Esophagus mucosa (tissue), 1 donor: ENCODE measurements at places on chromosomes 5 and 9.

DNA sequence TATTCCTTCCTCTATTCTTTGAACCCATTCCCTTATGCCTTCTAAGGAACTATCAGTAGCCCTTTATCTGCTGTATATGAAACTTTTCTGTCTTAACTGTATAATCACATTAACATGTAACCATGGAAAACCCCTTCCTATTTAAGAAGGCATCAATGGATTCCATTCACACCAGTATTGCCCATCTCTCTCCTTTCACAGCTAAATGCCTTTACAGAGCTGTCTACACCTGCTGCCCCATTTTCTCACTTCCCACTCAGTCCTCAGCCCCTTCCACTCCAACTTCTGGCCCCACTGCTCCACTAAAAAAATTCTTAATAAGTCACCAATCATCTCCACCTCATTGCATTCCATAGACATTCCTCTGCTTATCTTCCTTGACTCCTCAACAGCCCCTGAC lies 50.8 kb downstream of the SEC61B start:
- no peak for ATAC-seq

- no peak for ATAC-seq
Measured at GRCh38 chr5:20105915-20106314, 117.9 kb upstream of the CDH18 start.

GRCh38 chr9:87570000-87570908 lies 72.6 kb downstream of the DAPK1 start:
- ATAC-seq = no peak

GRCh38 chr9:98565152-98566135 lies 143.3 kb downstream of the GABBR2 start:
- ATAC-seq = no peak

GRCh38 chr5:57207007-57207653 lies 33.3 kb downstream of the GPBP1 start:
- ATAC-seq = no peak

- no peak for ATAC-seq
Measured at GRCh38 chr5:148408092-148408491, 24.3 kb downstream of the FBXO38 start.

DNA sequence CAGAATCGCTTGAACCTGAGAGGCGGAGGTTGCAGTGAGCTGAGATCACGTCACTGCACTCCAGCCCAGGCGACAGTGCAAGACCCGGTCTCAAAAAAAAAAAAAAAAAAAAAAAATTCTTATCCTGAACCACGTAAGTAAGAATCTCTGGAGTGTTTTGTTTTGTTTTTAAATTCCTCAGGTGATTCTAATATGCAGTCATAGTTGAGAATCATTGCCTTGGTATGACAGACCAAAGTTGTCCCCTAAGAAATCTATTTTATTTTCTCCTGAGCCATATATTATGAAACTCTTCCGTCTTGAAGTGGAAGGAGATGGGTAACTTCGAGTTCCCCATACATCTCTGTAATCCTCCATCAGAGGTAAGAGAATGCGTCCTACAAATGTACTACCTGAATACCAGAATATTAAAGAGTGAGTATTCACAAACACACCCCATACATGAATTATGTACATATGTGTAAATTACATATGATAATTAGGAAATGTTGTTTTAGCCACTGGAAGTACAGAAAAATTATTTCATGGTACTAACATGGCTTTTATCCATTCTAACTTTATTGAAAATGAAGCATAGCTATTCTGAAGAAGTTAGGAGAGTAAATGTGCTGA lies 26.7 kb upstream of the SVEP1 start:
- no peak for ATAC-seq

DNA sequence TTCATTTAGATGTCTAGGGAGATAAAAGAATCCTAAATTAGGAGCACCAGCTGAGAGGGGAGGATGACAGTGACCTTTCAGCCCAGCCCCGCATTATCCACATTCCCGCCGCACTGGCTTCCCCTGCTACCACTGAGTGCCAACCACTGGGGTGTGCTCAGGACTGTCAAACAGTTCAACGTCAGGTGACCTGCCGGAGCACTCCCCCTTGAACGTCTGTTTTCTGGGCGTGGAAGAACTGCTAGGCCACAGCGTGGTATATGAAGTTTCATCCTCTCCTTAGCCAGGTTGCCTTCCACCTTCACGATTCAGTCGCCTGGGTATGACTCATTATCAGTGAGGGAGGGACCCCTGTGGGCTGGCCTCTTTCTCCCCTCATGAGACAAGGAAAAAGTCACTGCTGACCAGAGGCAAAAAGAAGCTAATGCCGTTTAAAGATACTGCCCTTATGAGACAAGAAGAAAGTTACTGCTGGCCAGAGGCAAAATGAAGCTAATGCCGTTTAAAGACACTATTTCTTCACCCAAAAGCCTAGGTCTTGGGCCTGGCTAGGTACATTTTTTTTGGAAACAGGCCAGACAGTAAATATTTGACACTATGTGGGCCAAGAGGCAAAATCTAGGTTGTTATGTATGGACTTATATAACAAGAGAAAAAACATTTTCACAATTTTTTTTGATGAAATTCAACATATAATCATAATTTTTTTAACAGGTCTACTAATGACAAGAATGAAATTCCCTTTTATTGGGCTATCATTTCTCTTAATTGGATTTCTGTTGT lies 4.6 kb downstream of the NMRK1 start:
- ATAC-seq = peak; percentile 32

DNA sequence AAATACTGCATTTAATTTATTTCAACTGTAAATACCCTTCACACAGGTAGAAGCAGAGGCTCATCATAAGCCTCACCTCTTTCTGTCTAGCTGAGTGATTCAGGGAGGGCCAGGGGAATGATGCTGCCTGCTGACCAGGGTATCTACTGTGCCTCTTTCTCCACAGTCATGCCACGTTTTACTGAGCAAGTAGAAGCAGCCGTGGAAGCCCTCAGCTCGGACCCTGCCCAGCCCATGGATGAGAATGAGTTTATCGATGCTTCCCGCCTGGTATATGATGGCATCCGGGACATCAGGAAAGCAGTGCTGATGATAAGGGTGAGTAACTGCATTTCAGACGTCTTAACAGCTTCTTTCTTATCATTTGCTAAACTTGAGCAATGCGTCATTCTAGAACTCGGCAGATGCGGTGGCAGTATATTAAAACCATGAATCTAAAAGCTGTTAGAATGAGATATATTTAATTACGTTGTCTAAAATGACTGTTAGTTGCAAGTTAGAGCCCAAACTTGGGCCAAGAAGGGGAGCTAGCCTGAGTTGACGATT lies 50.0 kb upstream of the LRRTM2 start:
- no peak for ATAC-seq

DNA sequence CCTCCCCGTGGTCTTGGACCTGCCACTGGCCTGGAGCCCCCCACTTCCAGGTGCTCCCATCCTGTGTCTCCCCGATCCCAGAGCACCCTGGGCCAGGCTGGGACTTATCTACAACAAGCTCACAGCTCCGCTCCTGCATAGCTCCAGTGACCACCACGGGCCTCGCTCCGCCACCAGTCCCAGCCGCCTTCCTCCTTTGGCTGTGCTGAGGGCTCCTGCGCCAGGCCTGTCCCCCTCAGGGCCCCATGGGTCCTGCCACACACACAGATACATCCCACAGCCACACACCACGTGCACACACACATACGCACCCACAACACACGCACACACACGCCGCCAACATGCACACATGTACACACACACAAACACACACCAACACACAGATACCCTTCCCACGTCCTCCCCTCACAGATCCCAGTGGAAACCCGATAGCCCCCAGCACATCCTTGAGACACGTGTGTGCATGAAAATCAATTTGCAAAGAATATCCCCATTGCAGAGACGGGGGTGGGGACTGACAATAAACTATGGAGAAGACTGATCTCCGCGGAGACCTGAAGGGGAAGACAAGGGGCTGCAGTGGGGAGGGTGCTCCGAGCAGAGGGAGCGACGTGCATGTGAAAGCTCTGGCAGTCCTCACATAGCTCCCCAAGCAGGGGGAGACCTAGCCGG lies 18.5 kb upstream of the LAMC3 start:
- ATAC-seq = no peak

- ATAC-seq = no peak
Measured at GRCh38 chr5:90510438-90510837, 18.9 kb downstream of the LYSMD3 start.

DNA sequence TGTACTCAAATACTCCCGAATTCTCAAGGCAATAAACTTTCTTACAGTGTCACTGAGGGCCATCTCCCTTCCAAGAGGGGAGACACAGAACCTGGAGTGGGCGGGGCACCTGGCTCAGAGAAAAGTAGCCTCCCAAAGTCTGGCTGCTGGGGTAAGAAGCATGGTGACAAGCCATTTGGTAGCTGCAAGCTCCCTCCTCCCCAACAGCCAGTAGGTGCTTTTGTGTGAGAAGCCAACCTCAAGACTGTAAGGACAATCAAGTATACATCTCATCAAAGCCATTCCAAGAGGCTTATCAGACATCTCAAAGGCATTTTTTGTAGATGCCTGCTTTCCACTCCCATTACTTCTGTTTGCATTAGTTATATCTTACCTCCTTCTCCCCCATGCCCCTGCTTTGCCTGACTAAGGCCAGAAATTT lies 1.4 kb downstream of the DAB2 start:
- no peak for ATAC-seq

GRCh38 chr9:32884482-32884881 lies 101.1 kb downstream of the TMEM215 start:
- ATAC-seq = no peak

DNA sequence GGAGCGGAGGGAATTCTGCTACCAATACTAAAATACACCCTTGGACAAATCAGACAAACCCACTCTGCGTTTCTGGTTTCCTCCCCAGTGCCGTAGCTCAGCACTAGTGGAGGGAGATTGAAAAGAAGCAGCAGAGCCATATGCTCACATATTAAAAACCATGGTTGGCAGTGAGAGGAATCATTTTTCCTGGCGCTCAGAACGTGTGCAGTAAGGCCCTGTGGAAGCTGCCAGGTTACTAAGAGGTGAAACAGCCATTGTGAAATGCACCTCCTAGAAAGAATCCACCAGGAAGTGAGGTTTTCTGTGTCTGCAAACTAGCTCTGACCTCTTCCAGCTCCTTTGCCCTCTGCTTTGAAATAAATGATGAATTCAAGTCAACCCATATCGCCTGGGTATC lies 177.2 kb downstream of the ERCC6L2 start:
- ATAC-seq = no peak

GRCh38 chr9:82491604-82492003 lies 503.0 kb downstream of the SPATA31D1 start:
- ATAC-seq = no peak

GRCh38 chr5:123754908-123755307 lies 242.9 kb downstream of the CSNK1G3 start:
- ATAC-seq = no peak

GRCh38 chr9:137744632-137745183 lies 125.9 kb downstream of the EHMT1 start:
- ATAC-seq = no peak

- peak; percentile 38 for ATAC-seq
Measured at GRCh38 chr9:6870650-6871477, 113.1 kb downstream of the KDM4C start.

GRCh38 chr9:128912270-128912853 lies 8.4 kb upstream of the PHYHD1 start:
- peak; percentile 83 for ATAC-seq

- ATAC-seq = no peak
Measured at GRCh38 chr5:97266076-97266475, 83.0 kb upstream of the RIOK2 start.

DNA sequence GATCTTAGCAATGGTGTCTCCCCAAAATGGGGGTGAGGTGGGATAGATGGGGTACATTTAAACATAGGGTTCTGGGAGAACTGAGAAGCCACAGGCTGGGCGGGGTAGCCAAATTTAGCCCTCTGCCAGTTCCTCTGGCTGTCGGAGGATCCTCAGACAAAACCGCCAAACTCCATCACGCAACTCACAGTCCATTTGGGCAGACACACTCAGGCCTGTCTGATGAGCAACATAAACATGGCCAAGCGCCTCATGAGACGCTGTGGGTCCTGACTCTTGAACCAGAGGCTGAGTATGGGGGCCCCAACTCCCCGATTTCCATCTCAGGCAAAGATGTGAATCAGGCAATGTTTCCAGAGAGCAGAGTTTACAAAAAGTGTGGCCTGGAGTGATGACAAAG lies 162.3 kb downstream of the FGF18 start:
- ATAC-seq = no peak

DNA sequence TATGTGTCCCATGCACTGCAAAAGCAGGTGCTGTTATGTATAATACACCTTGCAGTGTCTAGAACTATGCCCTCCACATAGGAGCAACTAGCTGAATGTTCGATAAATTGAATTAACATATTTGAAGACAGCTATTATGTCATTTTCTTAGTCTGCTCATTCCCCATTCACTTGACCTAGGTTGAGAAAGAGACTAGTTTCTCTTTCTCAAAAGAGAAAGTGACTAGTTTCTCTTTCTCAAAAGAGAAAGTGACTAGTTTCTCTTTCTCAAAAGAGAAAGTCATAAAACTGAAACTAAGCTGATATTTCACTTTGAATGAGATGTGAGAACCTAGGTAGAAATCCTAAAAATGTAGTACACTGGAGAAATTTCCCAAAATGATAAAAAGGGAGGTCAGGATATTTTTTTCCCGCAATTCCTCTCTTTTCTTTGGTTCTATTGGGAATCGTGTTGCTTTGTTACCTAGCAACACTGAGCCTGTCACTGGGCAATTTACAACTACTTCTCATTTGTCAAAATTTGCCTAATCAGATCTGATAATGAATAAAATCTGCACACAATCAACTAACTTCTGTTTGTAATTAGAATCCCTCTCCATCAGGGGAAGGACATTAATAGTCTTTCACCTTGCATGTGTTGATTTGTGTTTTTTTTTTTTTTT lies 132.0 kb upstream of the GRIA1 start:
- no peak for ATAC-seq

DNA sequence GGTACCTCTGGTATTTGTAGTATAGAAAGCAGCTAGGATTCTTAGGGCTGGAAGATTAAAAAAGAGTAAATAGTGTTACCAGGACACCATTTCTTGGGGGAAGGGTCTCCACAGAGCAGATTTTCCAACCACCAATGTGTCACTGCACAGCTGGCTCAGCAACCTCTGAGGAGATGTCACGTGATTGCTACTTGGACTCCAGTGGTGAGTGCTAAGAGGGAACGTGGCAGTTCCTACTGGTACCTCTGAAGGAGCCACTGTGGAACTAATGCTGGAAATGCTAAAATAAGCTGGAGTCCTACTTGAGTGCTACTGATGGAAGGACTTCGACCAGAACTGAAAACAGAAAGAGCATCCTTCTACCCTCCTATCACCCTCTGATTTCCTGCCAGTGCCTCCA lies 36.1 kb upstream of the SPDL1 start:
- no peak for ATAC-seq
